T-cell (primary cell): ENCODE measurements at places on chromosomes 6 and 20.

GRCh38 chr6:116277124-116277523, 2.6 kb downstream of the TSPYL1 start:
- DNase-seq = no peak

DNA sequence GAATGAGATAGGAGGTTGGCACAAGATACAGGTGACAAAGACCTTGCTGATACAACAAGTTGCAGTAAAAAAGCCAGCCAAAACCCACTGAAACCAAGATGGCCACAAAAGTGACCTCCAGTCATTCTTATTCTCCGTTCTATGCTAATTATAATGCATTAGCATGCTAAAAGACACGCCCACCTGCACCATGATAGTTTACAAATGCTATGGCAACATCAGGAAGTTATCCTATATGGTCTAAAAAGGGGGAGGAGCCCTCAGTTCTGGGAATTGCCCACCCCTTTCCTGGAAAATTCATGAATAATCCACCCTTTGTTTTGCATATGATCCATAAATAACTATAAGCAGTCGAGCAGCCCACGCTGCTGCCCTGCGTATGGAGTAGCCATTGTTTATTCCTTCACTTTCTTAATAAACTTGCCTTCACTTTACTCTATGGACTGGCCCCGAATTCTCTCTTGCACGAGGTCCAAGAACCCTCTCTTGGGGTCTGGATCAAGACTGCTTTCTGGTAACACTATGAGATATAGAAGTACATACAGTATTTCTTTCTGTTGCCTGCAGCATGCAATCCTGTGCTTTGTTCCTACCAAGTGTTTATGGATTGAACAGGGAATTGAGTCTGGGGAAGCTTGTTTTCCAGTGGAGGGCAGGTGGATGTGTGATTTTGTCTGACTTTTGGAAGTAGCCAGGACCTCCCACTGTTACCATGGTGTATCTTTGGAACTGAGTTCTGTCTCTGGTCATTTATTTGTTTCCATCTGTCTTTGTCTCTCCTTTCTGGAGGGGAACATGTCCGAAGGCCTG, 72.0 kb upstream of the TGM3 start:
- no peak for DNase-seq

DNA sequence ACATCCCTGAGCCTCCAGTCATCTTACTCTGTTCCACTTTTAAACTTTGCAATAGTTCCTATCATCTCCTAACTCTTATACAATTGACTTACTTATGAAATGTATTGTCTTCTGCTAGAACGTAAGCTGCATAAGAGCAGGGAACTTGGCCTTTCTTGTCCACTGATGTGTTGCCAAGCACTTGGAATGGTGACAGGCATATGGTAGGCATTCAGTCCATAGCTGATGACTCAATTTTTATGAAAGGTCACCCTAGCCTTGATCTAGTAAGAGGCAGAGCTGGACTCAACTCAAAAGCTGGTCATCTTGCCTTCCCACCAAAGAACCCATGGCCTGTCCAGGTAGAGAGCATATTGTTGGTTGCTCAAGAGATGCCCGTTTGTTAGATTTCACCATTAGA, 82.4 kb upstream of the FAM184A start:
- DNase-seq = no peak

- no peak for DNase-seq
Measured at GRCh38 chr20:49781676-49782075, 31.0 kb upstream of the SLC9A8 start.

DNA sequence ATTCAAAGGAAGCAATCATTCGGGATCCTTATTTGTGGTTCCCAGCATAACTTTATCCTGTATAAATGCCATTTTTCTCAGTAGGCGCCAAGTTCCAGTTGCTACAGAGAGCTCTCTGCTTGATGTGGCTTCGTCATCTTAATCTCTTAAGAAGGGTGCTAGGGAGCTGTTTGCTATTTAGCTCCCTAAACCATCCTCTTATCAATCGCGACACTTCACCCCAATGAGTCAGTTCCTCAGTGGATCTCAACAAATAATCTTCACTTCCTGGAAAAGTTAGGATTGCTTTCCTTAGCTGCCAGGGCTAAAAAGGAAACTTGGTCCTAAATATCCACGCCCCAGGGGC, 1.3 kb upstream of the NKAIN2 start:
- DNase-seq = no peak

- no peak for DNase-seq
Measured at GRCh38 chr20:46364670-46365486, 41.5 kb downstream of the ELMO2 start.
